ENCODE measurements at places on chromosomes 5 and 9.
A peak's percentile ranks its signal among the peaks of the same experiment; 100 is the strongest.

- no peak for DNase-seq
These were observed 304.0 kb upstream of the TARS1 start for GRCh38 chr5:33136785-33137184.

DNA sequence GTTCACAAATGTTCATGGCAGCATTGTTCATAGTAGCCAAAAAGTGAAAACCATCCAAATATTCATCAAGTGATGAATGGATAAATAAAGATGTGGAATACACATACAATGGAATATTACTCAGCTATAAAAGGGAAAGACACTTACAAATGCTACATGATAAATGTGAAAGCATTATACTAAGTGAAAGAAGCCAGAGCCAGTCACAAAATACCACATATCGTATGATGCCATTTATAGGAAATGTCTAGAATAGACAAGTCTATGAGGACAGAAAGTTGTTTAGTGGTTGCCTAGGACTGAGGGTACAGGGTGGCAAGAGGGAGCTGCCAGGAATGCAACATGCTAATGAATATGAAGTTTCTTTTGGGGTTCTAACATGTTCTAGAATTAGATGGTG is 148.7 kb downstream of the DEPDC1B start:
- no peak for DNase-seq

DNA sequence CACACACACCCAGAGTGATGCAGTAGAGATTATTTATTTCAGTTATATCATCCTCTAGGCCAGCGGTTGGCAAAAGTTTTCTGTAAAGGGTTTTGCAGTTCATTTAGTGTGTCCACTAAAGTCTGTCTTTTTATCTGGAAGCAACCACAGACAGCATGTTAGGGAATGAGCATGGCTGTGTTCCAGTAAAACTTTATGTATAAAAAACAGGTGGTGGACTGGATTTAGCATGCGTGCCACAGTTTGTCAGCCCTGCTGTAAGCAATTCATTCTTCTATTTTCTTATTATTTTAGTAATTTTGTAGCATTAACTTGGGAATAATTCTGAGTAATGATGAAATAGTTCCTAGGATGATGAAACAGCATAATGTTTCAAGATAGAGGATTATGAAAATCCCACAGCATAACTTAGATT is 51.7 kb downstream of the CCNH start:
- no peak for DNase-seq

DNA sequence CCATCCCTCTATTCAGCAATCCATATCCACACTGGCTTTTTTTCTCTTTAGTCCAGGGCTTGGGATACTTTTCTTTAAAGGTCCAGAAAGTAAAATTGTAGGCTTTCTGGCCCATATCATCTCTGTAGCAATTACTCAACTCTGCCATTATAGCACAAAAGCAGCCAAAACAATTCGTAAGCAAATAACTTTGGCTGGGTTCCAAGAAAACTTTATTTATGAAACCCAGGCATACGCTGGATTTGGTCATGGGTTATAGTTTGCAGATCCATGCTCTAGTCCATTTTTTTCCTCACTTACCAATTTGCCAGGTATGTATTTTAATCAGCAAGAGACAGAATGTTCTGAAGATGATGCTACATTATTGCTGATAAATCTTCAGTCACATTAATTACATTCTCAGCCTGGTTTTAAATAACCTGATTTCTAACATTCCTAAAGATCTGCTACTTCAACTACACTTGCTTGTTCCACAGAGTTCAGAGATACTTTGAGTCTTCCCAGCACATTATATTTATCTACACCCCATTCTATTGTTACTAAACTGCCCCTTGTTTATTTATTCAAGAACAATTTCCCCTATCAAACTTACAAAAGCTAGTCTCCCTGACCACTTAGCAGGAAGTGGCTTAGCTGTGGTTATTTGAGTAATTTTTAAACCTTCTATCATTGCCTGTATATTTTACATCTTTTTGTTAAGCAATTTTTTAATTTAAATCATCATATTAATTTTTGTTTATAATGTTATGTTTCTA is 161.0 kb downstream of the ISL1 start:
- no peak for DNase-seq

DNA sequence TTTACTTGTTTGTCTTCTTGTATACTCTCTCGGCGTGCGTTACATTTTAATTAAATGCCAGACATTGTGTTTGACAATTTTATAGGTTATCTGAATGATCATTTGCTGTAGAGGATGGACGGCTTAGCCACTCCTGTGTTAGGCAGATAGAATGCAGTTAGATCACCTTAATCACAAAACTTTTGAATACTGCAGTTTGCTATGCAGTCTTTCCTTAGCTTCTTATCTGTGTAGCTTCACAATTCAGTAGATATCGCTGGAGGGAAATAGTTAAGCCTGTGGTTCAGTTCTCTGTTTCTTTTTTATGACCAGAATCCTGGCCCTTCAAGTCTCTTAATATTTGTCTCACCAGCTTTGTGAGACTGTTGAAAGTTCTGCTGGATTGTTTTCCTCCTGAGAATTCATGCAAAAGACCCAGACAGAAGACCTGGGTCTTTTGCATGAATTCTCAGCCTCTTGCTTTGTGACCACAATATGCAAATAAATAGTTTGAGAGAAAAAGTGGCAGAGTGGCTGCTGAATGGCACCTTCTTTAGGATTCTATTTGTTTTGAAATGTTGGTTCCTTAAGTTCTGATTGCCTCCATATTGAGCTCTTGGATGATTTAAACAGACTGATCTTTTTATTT is 40.2 kb downstream of the RASA1 start:
- DNase-seq = no peak

- no peak for DNase-seq
These were observed 74.8 kb downstream of the NLN start for GRCh38 chr5:65796751-65797316.

DNA sequence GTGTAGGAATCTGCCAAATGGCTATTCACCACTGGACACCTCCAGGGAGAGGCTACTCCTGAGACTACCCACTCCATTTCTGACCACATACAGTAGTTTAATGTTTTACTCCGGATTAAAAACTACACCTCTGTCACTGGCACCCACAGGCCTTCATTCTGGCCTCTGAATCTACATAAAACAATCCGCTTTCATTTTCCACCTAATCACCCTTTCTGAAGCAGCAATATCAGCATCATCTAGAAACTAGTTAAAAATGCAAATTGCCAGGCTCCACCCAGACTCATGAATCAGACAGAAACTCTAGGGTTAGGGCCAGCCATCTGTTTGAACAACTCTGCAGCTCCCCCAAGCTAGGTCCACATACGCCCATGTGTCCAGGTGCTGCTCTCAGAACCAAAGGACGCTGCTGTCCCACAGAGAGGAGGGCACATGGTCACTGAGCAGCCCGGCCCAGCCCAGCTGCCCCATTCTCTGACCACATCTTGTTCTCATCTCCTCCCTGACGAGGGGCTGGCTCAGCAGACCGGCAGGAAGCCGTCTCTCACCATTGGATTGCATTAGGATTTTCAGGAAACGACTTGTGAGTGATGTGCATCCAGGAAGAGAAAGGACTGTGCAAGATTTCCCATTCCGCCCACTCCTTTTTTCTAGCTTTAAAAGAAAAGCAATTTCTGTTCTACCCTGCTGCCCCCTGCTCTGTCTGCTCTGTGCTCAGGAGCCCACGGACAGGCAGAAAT is 34.7 kb downstream of the ADAM19 start:
- peak; percentile 73 for DNase-seq

DNA sequence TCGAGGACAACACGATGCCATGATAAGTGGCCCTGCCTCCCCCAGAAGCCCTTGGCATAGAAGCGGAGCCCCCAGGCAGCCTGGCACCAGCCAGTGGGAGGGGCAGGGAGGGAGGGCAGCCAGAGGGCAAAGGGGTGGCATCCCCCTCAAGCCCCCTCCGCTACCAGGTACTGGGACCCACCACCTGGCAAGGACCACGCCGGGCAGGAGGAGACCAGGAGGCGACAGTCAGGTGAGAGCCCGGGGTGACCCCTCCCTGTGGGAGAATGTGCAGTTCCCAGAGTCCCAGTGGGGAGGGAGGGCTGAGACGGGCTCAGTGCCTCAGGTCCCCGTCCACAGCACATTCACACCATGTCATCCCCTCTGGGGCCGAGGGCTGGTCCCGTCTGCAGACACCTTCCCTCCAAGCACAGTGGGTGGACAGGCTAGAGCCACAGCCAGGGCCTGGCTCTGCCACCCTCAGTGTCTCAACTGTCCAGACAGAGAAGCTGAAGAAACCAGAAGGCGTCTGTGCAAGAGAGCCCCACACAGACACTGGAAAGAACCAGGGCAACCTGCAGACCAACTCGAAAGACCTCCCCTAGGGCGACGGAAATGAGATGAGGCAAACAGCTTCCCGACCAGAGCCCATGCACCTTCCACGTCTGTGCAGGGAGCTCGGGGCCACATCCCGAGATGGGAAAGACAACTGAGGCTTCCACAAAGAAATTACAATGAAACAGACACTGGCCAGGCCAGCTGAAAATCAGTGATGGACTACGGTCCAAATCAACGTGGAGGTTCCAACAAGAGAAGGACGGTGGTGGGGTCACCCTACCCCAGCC is 11.1 kb downstream of the BRD3 start:
- peak; percentile 41 for DNase-seq

- DNase-seq = peak; percentile 20
These were observed at the start of gene NIM1K for GRCh38 chr5:43191740-43192557. NIM1K (plus strand) TSS chr5:43192225; CDS start chr5:43245776, 53,551 bp downstream.

GRCh38 chr9:69646810-69647209 is 25.4 kb downstream of the APBA1 start:
- DNase-seq = no peak

DNA sequence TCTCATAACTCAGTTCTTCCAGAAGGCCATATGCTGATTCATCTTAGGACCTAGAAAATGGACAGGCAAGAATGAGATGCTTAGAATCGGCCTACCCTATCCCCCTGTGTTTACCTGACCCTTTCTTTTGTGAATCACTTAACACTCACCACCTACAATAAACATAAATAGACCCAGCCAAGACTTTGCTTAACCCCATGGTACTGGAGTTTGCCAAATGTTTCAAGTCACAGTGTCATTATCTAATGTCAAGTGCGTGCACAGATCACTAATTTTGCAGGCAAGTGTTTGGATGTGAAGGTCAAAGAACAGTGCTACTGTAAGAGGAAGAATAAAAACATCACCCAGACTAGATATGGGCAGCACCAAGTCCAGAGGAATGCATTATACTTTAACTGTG is 77.5 kb downstream of the GLIS3 start:
- no peak for DNase-seq

DNA sequence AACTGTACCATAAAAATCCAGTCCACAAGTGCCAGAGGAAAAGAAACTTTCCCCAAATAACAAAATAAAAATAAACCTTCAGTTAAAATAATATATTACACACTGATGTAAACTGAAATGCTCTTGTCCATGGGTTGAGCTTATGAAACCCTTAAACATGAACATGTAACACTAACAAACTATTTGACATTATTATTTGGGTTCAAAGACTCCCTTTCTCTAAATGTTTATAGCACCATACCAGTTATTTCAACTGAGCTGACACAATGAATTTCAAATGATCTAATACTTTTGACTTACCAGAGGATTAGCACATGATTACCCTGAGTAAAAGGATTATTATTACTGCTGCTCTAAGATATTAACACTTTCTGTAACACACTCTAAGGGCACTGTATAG is 251.1 kb downstream of the BNC2 start:
- no peak for DNase-seq

GRCh38 chr5:55694152-55694830 is 17.8 kb downstream of the SLC38A9 start:
- DNase-seq = no peak

DNA sequence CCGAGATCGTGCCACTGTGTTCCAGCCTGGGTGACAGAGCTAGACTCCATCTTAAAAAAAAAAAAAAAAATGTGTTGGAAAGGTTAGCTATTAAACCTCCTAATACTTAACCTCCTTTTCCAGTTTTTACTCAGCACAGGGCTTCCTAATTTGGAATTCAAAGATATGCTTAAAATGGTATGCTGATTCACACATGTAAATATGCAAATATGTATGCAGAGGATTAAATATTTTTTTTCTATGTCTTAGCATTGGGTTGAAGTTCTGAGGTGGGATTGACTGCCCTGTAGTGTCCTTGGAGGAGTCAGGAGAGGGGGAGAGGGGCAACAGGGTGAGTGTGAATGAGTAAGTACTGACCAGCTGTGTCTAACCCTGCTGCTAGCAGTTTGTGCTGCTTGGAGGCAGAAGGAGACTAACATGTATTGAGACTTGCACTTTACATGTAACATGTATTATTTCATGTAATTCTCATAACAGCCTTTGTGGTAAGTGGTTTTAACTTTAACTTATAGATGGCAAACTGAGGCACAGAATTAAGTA is 63.2 kb downstream of the SLC44A1 start:
- DNase-seq = no peak

- DNase-seq = no peak
These were observed 220.5 kb downstream of the FOXD4L6 start for GRCh38 chr9:40907657-40908624.

DNA sequence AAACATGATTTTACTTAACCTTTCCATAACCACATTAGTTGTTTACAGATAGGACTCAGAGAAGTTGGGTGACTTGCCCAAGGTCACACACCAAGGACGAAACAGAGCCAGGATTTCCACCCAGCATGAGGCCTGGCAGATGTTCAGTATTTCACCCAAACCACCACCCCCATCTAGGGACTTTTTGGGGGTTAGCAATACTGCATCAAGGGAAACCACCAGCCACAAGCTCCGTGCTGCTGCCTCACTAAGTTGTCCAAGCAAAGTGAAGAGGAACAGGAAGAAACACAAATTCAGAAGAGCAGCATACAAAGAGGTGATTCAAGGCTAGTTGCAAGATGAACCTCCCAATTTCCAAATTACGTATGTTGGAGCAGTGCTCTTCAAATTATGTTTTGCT is 219.6 kb upstream of the RORB start:
- peak; percentile 48 for DNase-seq

DNA sequence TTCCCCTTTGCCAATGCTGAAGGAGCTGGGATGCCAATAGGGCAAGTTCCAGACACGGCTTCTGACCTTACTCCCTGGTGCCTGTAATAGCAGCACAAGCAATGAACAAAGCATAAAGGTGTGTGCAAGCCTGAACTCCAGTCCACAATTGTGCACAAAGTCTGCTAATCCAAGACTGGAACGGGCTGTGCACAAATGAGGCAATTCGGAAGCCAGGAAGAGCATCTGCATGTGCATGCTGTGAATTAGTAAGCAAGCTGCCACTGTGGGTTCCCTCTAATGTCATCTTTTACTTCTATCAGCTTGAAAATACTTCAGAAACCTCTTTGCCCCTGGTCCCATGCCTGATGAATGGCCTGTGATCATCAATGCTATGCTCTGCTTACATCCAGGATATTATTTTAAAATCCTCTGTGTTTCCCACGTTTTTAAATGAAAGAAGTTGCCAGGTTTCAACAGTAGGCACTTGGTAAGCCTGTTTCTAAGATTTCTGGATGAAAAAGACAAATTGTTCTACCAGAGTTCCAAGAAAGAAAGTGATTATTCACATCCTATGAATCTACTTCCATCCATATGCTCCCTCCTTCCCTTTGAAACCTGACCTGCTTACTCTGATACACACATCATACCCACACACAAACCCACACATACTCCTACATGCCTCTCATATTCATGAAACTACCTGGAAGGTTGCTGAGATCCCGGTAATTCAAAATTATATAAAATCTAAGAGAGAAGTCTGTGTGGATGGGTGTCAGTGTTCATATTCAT is 165.7 kb downstream of the KCTD16 start:
- DNase-seq = no peak

GRCh38 chr9:23229890-23230317 is 596.1 kb downstream of the ELAVL2 start:
- no peak for DNase-seq

GRCh38 chr5:61673007-61673735 is 341.1 kb downstream of the ZSWIM6 start:
- no peak for DNase-seq

- DNase-seq = no peak
These were observed 11.3 kb downstream of the IL4 start for GRCh38 chr5:132684922-132685720.

All from Peyer's patch (tissue), 4 donors.